Fibroblast of skin of back (primary cell): ENCODE measurements at places on chromosomes 2 and 18.
A peak's percentile ranks its signal among the peaks of the same experiment; 100 is the strongest.

- DNase-seq: no peak
These were observed 18.0 kb downstream of the DGUOK start for GRCh38 chr2:73944714-73945113.

DNA sequence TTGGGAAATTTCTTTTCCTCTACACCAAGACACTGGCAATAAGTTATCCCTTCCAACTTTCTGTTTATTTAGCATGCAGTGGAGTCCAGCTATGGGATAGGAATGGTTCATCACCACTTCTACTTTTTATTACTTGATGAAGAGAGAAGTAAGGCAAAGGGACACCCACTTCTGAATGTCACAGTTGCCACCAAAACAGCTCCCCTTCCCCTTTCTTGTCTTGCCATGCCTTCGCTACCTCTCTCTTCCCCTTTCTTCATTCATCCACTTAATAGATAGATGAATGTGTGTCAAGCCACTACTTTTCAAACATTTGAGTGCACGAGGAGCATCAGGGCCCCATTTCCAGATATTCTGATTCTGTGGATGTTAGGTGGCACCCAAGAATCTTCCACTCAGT is 59.6 kb downstream of the KCTD18 start:
- DNase-seq: no peak

DNA sequence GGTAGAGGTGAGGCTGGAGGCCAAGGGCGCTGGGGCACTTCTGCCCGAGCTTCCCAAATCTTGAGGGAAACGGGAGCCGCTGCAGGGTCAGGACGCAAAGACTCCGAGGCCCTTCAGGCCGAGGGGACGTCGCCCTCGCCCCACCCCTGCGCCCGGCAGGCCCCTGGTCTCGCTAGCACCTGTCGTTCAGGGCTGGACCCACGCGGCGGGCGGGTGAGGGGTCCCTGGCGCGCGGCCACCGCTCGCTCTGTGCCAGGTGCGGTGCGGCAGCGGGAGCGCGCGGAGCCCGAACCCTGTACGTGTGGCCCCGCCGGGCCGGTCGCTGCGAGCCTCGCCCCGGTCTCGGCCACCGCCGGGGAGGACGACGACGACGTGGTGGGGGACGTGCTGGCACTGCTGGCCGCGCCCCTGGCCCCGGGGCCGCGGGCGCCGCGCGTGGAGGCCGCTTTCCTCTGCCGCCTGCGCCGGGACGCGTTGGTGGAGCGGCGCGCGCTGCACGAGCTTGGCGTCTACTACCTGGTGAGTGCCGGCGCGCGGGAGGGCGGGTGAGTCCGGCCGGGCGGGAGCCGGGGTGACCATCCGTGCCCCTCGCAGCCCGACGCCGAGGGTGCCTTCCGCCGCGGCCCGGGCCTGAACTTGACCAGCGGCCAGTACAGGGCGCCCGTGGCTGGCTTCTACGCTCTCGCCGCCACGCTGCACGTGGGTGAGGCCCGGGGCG is 4.9 kb downstream of the ERFE start:
- DNase-seq: no peak

DNA sequence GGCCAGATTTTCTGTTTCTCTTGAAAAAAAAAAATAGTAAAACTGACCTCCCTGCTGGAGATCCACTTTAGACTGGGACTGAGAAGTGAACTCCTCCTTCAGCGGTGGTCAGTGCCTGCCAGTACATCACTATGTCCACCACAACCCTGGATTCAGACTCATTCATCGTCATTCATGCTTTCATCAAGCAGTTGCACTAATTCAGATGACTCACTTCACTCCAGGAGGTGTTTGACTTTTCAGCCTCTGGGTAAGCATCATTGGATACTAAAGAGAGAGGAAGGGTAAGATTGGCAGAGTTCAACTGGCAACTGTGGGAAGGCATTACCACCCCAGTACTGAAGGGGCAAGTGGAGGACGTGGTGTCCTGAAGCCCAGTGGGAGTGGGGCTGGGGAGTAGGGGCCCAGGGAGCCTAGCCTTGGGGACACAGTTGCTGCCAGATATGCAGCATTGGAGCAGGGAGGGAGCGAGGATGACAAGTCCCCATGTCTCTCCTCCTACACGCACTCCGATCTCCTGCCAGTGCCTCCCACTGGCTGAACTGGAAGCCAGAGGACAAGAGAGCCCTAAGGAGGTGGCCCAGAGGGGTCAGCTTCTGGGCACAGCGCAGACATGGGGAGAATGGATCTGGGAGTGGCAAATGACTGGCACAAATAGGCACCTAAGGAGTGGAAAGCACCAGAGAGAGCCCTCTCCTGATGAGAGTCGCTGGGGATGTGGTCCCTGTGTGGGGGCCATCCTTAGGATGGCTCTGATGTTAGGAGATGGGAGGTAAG is 111.1 kb downstream of the TGFA start:
- DNase-seq: no peak

- no peak for DNase-seq
These were observed 20.6 kb downstream of the CHN1 start for GRCh38 chr2:174984561-174984960.

DNA sequence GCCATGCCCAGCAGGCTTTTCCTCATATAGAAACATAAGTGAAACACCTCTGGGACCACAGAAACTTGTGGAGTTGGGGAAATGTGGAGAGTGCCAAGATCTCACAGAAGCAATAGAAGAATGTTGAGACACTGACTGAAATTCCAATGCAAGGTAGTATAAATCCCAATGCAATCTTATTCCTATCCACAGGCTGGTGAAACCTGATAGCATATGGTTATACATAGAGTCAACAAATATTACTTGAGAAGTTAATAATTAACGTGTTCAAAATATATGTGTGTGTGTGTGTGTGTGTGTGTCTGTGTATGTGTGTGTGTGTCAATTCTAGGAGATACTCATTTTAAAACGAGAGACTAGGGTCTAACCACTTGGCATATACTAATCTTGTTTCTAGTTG is 776.8 kb upstream of the ACVR2A start:
- DNase-seq: no peak

GRCh38 chr2:73254343-73255006 is 20.4 kb downstream of the CCT7 start:
- DNase-seq: no peak

DNA sequence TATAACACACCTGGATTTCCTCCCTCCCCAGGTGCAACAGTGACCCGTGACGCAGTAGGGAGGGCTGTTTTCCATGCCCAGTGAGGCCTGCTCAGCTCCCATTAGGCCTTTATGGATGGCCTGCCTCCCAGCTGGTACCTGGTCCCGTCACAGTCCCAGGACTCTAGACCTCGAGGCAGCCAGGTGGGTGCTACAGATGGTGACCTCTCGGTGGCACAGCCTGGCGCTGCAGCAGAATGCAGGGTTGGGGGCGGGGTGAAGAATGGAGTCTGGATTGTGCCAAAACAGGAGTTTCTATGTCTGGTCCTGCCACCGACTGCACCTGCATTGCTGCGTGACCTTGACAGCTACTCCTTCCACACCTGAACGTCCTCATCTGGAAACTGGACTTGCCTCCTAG is 18.0 kb upstream of the YWHAQ start:
- DNase-seq: no peak

- DNase-seq: peak; percentile 42
These were observed 66.5 kb downstream of the DTNB start for GRCh38 chr2:25606892-25607291.

- peak; percentile 63 for DNase-seq
These were observed 180.3 kb downstream of the VAPA start for GRCh38 chr18:10094154-10094553.

DNA sequence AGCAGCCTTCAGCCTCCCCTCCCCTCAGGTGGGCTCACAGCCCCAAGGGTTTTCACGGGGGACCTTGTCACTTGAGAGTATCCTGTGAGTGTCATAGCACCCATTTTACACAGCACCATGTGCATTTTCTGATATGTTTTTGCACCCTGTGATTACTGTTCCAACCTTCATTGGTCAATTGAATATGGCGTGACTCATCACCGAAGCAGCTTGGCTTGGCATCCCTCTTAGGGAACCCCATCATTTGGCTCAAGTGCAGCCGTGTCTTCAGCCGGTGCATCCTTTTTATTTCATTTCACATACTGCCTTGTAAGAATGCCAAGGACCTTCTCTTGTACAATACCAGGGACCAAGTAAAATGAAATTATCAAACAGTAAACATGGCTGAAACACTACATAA is 57.6 kb downstream of the NPAS2 start:
- no peak for DNase-seq

DNA sequence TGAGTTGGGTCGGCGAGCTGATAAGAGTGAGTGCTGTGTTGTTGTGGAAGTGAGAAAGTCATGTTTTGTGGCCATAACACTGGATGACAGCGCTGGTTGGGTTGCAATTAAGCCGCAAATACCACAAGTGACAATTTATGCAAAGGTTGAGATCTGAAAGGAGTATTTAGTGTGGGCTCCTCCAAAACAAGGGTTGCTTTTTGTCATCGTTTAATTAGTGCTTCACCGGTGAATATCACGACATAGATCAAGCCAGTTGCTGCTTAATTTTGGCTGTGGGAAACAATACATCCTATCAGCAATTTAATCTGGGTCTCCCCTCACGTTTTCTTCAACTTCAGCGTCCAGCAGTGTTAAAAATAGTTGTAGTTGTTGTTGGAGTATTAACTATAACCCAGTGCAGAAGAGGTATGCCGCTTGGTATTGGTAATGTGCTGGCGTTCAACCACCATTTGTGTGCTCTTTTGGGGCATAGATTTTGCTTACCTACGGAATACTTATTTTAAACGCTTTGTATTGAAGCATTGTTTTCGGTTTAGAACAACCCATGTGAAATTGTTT is 662 bp downstream of the ACVR2A start:
- DNase-seq: peak; percentile 6

DNA sequence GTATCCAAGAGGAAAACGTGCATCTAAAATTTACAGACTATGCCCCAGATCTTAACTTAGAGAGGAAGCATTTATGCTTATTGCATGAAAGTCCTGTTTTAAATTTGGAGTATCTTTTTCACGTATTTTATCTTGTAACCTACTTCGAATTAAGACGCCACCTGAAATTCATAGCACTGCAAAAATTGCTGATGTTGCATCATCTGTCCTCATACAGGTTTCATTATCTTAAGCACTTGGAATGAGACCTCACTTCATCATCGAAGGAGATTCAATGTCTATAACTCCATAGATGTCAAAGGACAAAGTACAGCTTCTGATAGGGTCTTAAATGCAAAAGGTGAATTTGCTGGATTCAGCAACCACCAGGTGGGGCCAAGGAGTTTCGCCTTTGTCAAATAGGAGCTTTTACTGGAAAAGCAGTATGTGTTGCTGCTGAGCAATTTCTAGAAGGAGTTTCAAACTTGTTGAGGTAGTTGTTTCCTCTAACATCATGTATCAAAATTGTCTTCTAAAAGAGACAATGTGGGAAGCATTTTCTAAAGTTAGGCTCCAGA is 106.4 kb upstream of the CCDC85A start:
- DNase-seq: no peak

GRCh38 chr2:54290356-54291025 is 34.5 kb upstream of the TSPYL6 start:
- no peak for DNase-seq

DNA sequence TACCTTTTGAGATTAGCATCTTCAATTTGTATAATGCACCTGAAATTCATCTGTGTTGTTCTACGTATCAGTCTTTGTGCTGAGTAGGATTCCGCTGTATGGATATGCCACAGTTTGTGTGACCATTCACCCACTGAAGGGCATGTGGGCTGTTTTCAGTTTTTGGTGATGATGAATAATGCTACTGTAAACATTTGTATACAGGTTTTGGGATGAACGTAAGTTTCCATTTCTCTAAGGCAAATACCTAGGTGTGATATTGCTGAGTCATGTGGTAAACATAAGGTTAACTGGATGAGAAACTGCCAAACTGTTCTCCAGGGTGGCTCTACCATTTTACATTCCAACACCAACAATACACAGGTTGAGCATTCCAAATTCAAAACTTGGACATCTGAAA is 35.1 kb downstream of the CABYR start:
- no peak for DNase-seq

GRCh38 chr2:143083636-143084035 is 45.6 kb upstream of the ARHGAP15 start:
- DNase-seq: peak; percentile 74

- no peak for DNase-seq
These were observed 22.3 kb downstream of the LRATD1 start for GRCh38 chr2:14654835-14655282.

- no peak for DNase-seq
These were observed 215.4 kb downstream of the ZNF521 start for GRCh38 chr18:25136416-25137196.

- no peak for DNase-seq
These were observed 123.3 kb upstream of the NYAP2 start for GRCh38 chr2:225276207-225276606.

- peak; percentile 36 for DNase-seq
These were observed 154.0 kb upstream of the MAP3K20 start for GRCh38 chr2:172921532-172922236.

- DNase-seq: peak; percentile 88
These were observed 164.3 kb upstream of the SIX2 start for GRCh38 chr2:45173513-45173912.

GRCh38 chr18:79797518-79798345 is at the start of gene KCNG2:
TSS of gene KCNG2 (plus strand) at chr18:79797938. CDS start at chr18:79863668, 65,730 bp downstream.
- peak; percentile 15 for DNase-seq

DNA sequence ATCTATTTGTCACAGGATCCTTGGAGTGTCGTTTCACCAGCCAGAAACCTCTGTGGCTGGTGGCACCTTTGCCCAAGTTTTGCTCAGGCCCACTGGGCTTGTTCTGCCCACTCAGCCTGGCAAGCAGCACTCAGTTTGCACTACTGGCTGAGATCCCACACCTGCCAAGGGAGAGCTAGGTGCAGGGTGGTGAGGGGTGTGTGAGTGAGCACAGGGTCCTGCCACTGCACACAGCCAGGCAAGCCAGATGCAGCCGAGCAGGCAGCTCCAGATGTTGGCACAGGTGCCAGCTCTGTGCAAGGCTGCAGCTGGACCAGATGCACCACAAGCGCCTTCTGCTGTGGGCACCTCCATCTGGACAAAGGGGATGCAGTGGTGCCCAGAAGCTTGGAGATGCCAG is 281.7 kb upstream of the UBE2E3 start:
- no peak for DNase-seq

GRCh38 chr2:157438863-157439823 is 4.7 kb downstream of the CYTIP start:
- no peak for DNase-seq

DNA sequence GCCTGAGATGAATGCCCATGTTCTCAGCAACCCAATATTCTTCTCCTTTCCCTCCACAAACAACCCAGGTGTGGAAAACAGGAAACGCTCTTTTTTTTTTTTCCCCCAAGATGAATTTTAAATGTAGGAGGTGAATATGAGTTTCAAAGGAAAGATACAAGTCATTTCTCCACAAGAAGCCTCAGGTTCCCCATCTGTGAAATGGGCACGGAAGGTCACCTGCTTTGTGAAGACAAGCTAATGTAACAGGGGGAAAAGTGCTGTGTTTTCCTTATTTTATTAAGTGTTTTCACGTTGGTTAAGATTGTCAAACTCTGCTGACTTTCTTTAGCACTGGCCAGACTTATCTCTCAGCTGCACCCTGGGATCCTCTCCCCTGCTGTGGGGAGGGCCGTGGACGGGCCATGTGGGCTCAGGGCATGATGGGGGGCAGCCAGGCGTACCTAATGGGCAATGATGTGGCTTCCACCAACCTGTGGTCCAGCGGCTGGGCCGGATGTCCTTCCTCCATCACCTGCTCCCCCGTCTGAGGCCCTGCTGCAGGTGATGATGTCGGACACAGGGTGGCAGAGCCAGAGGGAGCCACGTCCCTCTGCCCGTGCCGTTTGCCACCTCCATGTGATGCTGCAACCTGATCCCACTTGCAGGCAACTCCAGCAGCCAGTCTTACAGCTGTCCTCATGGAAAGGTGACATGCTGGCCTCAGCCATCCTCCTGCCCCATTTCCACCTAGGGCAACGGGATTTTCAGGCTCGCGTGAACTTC is 130.0 kb upstream of the PXDN start:
- no peak for DNase-seq

GRCh38 chr2:185142677-185143076 is 544.3 kb downstream of the ZNF804A start:
- no peak for DNase-seq
